ENCODE measurements at places on chromosomes 2 and 18. TPM values are rescaled to one million over a fixed set of nuclear protein-coding genes. Genes with fewer than 3 reads are reported as not detected.

The C2orf78 gene
- total RNA-seq = not detected

The SERPINB3 gene
- total RNA-seq = 212 TPM

The FNDC4 gene
- total RNA-seq = 12.5 TPM

The ABCG5 gene
- not detected for total RNA-seq
